ENCODE measurements at places on chromosomes 11 and 22.
A peak's percentile ranks its signal among the peaks of the same experiment; 100 is the strongest.

DNA sequence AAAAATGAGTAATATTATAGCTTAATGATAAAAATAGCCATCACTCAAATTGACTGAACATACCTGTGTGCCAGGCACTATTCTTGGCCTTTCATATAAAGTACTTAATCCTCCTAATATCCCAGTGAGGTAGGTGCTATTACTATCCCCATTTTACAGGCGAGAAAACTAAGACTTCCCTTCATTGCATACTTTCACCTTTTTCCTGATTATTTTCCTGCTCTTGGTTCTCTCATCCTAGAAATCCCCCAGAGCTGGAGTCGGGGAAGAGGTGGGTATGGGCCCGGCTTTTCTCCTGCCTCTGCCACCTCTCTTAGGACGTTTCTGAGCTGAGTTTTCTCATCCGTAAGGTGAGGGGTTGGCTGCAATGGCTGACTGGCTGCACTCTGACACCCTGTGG lies 2.2 kb downstream of the NPTXR start:
- no peak for DNase-seq

DNA sequence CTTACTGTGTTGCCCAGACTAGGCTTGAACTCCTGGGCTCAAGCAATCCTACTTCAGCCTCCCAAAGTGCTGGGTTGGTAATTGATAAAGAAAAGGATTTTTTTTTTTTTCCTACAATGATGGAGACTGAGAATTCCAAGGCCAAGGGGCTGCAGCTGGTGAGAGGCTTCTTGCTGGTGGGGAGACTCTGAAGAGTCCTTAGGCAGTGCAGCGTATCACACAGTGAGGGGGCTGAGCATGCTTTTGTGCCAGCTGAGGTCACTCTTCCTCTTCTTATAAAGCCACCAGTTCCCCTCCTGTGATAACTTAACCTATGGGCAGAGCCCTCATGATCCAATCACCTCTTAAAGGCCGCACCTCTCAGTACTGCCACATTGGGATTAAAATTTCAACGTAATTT lies 28.2 kb upstream of the CCDC81 start:
- DNase-seq = no peak

DNA sequence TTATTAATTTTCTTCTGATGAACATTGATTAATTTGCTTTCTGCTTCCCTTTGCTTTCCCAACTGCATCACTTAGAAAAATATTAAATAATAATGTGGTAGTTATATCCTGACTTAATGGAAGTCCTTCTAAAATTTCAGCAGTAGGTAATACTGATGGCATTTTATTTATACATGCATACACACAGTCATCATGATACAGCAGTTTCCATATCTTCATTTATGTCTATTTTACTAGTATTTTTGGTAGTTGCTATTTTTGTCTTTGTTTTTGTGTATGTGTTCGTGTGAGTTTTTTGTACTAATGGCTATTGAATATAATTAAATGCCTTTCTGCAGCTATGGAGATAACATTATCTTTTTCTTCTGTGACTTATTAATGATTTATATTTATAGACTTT lies 484.7 kb upstream of the CNTN5 start:
- no peak for DNase-seq

GRCh38 chr11:6941970-6942369 lies 15.7 kb downstream of the ZNF215 start:
- no peak for DNase-seq

DNA sequence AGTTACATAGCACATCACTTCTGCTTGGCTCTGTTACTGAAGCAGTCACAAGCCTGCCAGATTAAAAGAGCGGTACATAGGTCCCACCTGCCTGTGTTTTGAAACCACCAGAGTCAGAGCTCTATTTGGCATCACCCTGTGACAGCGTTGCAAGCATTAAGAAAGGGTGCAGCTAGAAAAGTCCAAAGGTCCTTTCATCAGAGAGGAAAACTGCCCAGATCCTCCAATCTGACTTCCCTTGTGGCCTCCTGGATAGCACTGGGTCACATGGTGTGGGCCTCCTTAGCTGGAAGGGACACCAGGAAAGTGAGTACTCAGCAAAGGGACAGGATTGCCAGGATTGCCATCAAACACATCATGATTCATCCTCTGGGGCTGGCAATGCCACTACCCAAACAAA lies 22.9 kb downstream of the STX3 start:
- no peak for DNase-seq

- peak; percentile 0 for DNase-seq
Measured at GRCh38 chr22:27348634-27349033, 452.9 kb downstream of the MN1 start.

DNA sequence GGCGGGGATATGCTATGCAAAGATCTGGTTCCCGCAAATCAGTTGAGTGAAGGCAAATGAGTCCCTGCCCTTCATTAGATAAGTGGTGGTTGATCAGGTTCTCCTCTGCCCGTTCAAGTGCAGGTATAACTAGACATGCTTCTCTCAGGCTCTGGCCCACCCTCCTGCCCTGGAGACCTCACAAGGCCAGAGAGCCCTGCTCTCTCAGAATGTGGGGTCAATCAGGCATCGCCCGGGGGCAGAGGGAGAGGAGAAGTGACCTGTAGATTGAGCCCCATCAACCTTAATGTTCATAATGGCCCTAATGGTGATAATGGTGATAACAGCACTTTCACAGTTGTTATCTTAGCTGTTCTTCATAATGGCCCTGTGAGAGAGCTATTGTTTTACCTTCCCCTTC lies 224.3 kb downstream of the DSCAML1 start:
- DNase-seq = no peak

DNA sequence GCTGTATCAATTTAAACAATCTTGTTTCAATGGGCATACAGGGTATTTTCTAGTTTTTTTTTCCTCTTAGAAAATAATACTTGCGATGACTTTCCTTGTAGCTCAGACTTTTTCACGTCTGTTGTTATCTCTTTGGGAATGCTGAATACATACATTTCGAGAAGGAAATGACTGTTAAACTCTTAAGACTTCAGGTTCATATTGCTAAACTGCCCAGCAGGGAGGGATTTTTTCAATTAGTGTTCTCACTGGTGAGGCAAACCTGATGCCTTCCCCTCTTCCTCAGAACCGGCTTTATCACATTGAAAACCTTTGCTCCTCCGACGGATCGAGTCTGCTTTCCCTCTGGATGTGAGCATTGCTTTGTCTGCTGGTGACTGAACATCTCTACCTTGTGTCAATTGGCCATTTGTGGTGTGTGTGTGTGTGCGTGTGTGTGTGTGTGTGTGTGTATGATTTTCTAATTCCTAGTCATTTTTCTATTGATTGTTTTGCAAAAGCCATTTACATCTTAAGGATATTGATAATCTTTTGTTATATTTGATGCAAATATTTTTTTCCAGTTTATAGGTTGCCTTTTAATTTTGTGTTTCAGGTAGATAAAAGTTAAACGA lies 6.6 kb downstream of the NEAT1 start:
- DNase-seq = peak; percentile 83

- DNase-seq = no peak
Measured at GRCh38 chr11:131235328-131236298, 134.8 kb upstream of the NTM start.

GRCh38 chr11:32830413-32830738 lies 649 bp downstream of the PRRG4 start:
- peak; percentile 91 for DNase-seq

GRCh38 chr11:118012083-118012669 lies 26.0 kb downstream of the IL10RA start:
- peak; percentile 59 for DNase-seq

- no peak for DNase-seq
Measured at GRCh38 chr11:25939691-25940090, 392.2 kb upstream of the ANO3 start.

DNA sequence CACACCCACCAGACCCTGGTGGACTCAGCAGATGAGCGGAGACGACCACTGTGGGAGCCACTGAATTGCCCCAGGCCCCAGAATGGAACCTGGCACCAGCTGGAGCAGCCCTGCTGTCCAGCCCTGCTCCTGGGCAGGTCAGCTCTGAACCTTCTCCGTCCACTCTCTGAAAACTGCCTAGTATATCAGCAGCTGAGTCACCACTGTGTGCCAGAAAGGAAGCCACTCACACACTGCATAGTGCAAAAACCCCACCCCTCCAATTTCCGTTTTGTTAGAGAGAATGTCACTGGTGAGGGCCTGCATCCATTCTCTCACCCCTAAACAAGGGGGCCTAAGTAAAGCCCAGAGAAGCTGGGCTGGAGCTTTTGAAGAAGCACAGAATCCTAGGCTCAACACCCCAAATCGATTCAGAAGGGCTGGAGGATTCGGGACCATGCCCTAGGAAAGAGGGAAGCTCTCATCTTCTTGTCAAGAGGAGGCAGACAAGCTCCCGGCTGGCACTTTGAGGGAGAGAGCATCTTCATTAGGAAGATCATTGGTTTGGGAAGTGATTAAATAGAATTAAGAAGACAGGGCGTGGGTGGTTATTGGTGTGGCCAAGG lies 44.5 kb downstream of the GALNT18 start:
- no peak for DNase-seq

GRCh38 chr11:106061954-106062949 lies 14.9 kb downstream of the KBTBD3 start:
- DNase-seq = no peak

DNA sequence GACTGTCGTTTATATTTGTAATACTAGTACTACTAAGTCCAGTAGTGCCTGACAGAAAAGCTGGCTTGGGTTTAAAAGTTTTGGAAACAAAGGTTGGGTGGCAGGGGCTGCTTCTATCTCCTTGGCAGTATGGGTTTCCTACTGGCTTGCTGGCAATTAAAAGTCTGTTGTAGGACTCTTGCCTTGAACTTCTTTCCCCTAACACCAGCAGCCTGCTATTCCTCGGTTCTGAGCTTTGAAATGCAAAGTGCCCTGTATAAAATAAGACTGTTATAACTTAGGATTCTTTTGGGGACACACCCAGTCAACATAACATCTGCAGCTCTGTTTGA lies 1.3 kb downstream of the RNF169 start:
- DNase-seq = no peak

- DNase-seq = no peak
Measured at GRCh38 chr11:78216021-78216420, 27.3 kb downstream of the USP35 start.

- DNase-seq = no peak
Measured at GRCh38 chr11:92810423-92811064, 158.9 kb upstream of the MTNR1B start.

DNA sequence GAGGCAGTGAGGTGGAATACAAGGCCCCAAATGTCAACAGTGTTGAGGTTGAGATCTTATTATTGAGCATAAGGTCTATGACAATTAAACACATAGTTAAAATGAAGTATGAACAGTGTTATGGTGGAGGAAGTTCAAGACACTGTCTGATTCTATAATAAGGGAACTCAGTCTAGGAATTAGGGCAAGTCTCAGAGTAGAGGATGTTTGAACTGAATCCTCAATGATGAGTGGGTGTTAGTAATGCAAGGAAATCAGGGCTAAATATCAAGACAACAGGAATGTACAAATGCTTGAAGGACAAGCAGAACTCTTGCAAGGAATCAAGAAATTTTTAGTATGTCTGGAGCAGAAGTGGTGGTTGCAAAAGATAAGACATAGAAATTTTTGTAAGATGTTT lies 53.0 kb downstream of the CWC15 start:
- peak; percentile 42 for DNase-seq

DNA sequence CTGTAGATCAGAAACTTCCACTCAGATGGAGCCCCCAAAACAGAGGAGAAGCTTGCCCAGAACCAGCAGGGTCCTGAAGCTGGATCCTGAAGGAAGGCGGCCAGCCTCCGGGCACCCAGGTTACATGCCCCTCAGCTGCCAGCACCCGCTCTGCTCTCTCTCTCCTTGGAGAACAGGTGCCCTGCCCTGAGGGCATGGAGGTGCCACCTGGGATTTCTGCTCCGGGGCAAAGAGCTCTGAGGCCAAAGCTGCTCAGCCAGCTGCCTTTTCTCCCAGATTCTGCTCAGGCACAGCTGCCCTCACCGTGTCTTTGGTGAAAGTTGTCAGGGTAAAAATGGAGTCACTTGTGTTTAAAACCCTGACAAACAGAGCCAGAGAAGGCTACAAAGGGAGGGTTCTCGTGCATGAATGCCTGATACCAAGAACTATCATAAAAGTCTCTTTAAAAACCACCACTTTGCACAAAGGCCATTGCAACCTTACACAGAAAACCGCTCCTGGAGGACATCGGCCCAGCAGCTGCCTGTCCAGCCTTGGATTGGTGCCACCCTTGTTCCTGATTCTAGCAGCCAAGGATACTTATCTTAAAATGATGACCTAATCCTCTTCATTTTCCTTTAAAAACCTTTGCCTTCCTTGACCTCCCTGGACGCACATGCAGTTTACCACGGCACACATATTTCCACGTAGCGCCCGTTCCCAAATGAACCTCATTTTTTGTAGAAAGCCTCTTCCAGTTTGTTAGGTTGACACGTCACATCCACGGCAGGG lies 140.0 kb downstream of the CACNA1I start:
- no peak for DNase-seq

DNA sequence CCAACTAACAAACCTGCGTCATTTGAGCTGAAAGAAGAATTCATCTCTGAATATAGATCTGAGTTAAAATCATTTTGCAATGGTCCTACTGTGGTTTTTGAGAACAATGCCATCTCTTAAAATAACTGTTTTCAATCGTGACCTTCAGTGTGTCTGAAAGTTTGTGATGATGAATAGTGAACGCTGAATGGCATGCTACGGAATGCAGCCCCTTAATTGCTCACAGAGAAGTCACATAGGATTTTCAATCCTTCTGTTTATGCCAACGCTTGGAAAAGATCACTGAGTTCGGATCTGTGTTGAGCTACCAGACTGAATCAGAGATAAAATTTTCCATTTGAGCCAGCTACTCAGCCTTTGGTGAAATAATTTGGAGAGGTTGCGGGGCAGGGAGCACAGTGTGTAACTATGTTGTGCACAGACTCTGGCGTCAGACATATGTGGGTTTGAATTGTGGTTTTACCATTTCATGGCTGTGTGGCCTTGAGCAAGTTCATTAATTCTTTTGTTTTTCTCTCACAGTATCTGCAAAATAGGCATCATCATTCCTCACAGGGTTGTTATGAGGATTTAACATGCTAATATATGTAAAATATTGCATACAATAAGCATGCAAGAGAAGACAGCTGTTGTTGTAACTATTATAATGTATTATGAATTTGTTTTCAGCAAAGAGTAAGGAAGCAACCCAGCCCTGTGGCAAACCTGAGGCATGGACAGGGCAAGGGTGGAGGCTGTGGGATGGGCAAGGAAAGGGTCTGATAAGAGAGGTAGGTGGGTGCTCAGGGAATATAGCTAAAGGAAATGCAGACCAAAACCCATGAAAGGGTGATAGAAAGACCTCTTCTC lies 679.9 kb downstream of the KCNA4 start:
- no peak for DNase-seq

- no peak for DNase-seq
Measured at GRCh38 chr11:28618416-28618815, 510.2 kb downstream of the METTL15 start.

- DNase-seq = no peak
Measured at GRCh38 chr11:69836401-69836800, 17.2 kb upstream of the FGF3 start.

GRCh38 chr11:31921081-31921480 lies 110.0 kb upstream of the PAX6 start:
- no peak for DNase-seq

GRCh38 chr22:50057278-50058060 lies 629 bp downstream of the TTLL8 start:
- no peak for DNase-seq

Measured in trophoblast cell (in vitro differentiated cells and primary cell).